ENCODE measurements at places on chromosomes 13 and 19. TPM values are rescaled to one million over a fixed set of nuclear protein-coding genes. Genes with fewer than 3 reads are reported as not detected.

Gene FPR3
- 1.1 TPM for total RNA-seq

Gene ONECUT3
- total RNA-seq, result not detected

Gene MRPL54
- total RNA-seq, result 93.9 TPM

Gene SYDE1
- 32.3 TPM for total RNA-seq

Gene ADAMTSL5
- total RNA-seq, result 0.74 TPM

Gene ZNF419
- total RNA-seq, result 13.6 TPM

Gene TRIM13
- 21.6 TPM for total RNA-seq

Gene COL4A2
- total RNA-seq, result 114 TPM

Gene GRAMD1A
- total RNA-seq, result 101 TPM

Gene DOCK9
- total RNA-seq, result 77.5 TPM

Gene GRIK5
- 6.2 TPM for total RNA-seq

Gene NOP53
- total RNA-seq, result 243 TPM

Gene IGFL4
- 0.11 TPM for total RNA-seq

Gene SIGLECL1
- not detected for total RNA-seq

Gene C5AR2
- total RNA-seq, result 1.3 TPM

Gene PABPC3
- total RNA-seq, result 0.19 TPM

Gene DNAAF3
- 5.5 TPM for total RNA-seq
